Neural crest cell (in vitro differentiated cells): ENCODE measurements at places on chromosomes 7 and 10.

- no peak for DNase-seq
Measured at GRCh38 chr10:65234261-65234660, 1691.6 kb upstream of the LRRTM3 start.

- no peak for DNase-seq
Measured at GRCh38 chr10:70350501-70350900, 31.9 kb downstream of the LRRC20 start.

- DNase-seq, result no peak
Measured at GRCh38 chr10:34768261-34768971, 46.7 kb downstream of the PARD3 start.

GRCh38 chr7:1742555-1743303, 72.7 kb downstream of the ELFN1 start:
- no peak for DNase-seq

DNA sequence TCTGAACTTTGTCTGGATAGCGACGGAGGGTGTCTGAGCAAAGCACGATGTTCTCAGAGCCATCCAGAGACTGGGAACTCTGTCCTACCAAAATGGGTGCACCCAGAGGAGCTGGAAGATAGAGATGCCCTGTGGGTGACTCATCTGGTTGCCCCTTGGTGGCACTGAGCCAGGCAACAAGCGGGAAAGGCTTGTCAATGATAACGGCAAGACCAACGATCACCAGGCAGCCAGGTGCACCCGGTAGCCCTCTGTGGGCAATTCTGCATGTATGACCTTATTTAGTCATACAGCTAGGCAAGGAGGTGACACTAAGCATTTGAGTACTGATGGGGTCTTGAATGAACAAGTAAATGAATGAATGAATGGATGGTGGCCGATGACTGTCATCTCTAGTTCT, 2.8 kb upstream of the ELN start:
- no peak for DNase-seq

GRCh38 chr10:82814635-82815034, 939.6 kb downstream of the NRG3 start:
- DNase-seq, result no peak

GRCh38 chr7:14236834-14237233, 247.4 kb upstream of the ETV1 start:
- no peak for DNase-seq

DNA sequence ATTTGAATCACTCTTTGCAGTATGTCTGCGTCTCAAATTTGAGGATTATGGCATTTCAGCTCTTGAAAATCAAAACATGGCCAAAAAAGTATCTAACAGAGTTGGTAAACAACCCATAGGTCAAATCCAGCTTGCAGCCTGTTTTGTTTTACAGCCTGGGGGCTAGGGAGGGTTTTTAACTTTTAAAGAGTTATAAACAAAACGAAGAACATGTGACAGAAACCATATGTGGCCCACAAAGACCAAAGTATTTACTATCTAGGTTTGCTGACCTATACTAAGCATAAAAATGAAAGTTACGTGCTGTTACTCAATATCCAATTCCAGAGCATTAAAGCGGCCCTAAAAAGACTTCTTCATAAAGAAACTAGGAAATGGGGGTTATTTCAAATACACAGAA, 55.5 kb upstream of the STARD3NL start:
- DNase-seq, result no peak

DNA sequence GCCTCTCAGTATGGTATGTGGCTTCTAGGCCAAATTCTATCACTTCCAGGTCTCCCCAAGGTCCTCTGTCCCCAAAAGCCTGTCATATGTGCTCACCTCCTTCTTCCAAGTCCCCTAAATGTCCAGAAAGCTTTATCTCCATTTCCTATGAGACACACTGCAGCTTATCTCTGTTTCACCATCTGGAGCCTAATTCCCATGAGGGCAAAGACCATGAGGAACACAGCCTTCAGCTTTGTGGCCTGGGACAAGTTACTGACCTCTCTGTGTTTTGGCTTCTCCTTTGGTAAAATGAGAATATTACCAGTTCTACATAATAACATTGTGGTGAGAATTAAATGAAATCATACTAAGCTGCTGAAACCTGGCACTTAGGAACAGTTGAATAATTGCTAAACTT, 19.2 kb downstream of the ST8SIA6 start:
- no peak for DNase-seq

- DNase-seq, result no peak
Measured at GRCh38 chr7:118111347-118111746, 72.6 kb upstream of the LSM8 start.

DNA sequence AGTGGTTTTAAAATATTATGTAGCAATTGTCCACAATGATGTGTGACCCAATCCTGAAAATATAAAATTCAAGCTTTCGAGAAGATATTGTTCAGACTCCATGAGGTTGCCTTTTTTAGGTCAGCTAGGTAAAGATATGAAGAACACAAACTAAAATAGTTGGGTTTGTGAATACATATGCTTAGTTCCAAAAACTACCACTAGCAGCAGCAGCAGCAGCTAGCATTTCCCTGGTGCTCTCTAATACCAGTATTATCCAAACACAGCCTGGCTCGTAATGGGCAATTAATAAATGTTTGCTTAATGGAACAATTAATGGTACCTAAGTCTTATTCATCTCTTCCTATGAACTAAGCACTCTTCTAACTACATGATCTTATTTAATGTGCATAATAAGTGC, 362.5 kb downstream of the MALRD1 start:
- no peak for DNase-seq

DNA sequence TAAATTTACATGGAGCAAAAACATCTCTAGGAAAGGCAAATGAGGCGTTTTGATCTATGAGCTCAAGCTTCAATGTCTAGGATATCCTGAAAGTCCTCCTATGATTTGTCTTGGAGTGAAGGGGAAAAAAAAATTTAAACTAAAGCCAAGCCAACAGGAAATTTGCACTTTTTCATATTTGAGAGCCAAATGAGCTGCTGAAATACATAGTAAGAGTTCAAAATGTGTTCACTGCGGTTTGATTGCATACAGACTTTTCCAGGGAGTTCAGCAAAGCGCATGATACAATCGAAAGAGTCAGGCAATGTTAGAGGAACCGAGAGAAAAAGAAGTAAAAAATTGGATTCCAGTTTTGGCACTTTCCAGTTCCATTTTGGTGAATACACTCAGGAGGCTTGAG, 633.4 kb upstream of the MGMT start:
- no peak for DNase-seq

DNA sequence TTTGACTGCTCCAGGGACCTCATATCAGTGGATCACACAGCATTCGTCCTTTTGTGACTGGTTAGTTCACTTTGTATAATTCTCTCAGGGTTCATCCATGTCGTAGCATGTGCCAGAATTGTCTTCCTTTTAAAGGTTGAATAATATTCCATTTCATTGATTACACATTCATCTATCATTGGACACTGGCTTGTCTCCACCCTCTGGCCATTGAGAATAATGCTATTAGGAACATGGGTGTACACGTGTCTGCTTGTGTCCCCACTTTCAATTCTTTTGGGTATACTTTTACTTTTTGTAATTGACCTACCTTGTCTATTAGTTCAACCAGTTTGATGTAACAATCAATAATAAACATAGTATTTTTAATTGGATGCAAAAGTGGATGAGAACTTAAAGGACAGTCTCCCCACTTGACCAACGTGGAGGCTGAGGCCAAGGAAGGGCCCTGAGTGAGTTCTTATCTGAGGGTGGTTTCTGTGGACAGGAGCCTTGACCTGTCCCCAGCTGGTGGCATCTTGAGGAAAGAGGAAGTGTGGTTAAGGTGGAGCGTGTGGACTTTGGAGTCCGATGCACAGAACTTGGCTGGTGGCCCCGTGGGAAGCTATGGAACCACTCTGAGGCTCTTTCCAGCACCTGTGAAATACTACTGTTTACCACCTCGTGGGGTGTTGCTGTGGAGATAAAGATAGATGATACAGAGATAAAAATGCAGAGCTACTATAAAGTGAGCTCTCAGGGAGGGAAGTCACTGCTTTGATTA, 16.6 kb downstream of the WDFY4 start:
- DNase-seq, result no peak

DNA sequence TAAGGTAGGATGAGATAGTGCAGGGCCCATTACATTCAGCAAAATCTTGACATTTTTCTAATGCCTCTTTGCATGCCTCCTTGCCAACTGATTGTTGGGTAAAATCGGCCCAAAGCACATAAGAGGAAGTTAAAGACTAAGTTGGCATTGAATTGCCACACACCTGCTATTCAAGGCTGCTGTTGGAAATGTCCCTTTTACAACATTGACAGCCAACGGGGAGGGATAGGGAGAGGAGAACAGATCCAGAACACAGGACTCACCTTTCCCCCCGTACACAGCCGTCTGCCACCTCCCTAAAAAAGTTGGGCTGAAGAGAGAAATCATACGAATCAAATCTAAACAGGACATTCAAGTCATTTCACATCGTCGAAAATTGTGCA, 695 bp downstream of the FAM237B start:
- no peak for DNase-seq

DNA sequence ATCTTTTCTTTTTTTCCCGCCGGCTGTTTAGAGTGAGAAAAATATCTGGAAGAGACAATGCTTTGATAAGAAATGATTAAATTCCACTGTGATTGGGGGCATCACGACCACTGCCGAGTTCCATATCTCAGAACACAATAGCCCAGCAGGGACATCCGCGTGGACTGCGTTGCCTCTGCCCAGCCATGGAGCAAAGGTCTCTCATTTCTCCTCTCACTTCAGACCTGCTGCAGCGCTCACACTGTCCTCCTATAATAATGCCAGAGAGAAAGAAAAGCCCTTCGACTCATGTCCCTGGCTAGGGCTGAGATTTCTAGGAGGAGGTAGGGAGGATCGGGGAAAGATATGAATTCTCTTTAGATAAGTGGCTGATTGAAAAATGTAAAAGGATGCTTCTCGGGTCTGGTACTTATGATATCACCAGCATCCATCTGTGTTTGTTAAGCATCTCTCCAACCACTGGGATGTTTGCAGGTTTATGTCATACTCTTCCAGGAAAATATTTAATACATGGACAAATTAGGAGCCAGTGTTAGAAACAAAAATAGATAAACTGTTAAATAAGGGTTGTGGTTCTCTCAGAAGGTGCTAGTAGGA, 472.9 kb upstream of the AKR1E2 start:
- no peak for DNase-seq

GRCh38 chr7:131105799-131106680, 221.6 kb upstream of the MKLN1 start:
- DNase-seq, result peak; percentile 30

- DNase-seq, result no peak
Measured at GRCh38 chr7:25424113-25424512, 195.8 kb upstream of the NPVF start.

- DNase-seq, result no peak
Measured at GRCh38 chr10:78516756-78517155, 483.1 kb downstream of the RPS24 start.

GRCh38 chr10:61125560-61126170, 181.7 kb upstream of the RHOBTB1 start:
- no peak for DNase-seq

- DNase-seq, result no peak
Measured at GRCh38 chr7:66033471-66034385, 41.9 kb upstream of the ASL start.

DNA sequence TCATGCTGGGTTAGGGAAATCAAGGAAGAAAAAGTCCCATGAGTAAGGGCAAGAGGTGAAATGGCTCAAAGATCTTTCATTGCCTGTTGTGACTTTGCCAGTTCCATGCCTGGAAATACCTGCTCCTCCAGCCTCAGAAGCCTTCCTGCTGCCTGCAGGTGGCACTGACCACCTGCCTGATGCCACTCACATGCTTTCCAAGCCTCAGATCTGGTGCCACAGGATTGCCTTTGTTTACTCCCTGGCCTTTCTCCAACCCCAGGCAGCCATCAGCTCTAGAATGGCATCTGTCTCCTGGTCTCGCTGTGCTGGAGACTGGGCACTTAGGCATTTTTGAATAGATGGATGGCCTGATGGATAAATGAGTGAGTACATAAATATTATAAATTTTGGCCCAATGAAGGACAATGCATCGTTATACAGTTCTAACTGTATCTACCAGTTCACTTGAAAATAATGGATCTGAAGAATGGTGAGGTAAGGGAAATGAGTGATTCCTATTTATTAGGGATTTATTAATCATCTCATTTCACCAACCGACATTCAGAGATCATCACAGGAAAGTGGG, 657.2 kb downstream of the INHBA start:
- no peak for DNase-seq

DNA sequence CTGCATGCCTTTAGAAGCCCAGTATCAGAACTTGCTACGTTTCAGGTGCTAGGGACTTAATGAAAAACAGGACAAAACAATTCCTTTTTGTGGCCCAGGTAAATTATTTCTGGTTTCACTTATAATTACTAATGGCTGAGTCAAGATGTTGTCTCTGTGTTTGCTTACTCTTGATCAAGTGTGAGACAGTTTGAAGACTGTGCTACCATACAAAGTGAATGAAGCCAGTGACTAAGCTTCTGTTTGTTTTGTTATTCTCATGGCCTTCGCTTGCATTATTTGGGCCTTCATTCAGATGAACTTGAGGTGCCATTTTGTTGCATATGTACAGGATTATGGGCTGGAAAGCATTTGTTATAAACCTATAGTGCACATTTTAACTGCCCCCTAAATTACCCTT, 17.9 kb downstream of the SMNDC1 start:
- no peak for DNase-seq

GRCh38 chr10:126060261-126060931, 164.0 kb downstream of the FANK1 start:
- no peak for DNase-seq

GRCh38 chr7:107690611-107691010, 30.0 kb downstream of the SLC26A4 start:
- no peak for DNase-seq

DNA sequence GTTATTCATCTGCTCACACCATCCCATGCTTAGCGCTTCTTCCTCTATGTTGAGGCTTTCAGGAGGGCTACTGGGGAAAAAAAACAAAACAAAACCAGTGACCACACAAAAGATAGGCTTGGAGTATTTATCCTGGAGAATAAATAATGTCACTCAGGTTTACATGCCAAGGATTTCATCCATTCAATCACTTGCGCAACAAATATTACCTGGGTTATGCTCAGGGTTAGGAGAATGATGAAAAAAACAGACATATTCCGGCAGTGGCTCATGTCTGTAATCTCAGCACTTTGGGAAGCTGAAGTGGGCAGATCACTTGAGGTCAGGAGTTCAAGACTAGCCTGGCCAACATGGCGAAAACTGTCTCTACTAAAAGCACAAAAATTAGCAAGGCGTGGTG, 3.3 kb upstream of the ELOVL3 start:
- DNase-seq, result no peak

DNA sequence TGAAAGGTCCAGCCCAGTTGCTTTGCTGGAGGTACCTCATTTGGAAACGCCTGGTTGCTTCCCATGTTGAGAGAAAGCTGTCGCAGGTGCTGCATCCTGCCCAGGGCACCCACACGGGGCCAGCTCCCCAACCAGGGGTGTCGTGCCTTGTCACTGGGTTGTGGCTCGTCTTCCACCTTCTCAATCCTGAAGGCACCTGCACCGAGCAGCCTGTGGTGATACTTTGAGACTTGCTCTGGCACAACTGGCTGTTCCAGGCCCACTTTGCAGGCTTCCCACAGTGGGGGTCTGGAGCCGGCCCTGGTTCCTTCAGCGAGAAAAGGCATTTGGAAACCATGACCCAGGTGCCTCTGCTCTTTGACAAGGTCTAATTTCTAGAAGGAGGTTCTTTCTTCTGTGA, 197.3 kb upstream of the PPP2R2D start:
- DNase-seq, result no peak

- DNase-seq, result no peak
Measured at GRCh38 chr7:55774327-55775050, 88.1 kb downstream of the SEPTIN14 start.

GRCh38 chr10:58672845-58673244, 160.2 kb downstream of the BICC1 start:
- no peak for DNase-seq
